DMS 273 treated with DMSO at 0.1 percent for 48 hours (cell line): ENCODE measurements at places on chromosomes 12 and 14.

GRCh38 chr14:24960816-24961215 lies 89.1 kb downstream of the STXBP6 start:
- DNase-seq, result no peak

DNA sequence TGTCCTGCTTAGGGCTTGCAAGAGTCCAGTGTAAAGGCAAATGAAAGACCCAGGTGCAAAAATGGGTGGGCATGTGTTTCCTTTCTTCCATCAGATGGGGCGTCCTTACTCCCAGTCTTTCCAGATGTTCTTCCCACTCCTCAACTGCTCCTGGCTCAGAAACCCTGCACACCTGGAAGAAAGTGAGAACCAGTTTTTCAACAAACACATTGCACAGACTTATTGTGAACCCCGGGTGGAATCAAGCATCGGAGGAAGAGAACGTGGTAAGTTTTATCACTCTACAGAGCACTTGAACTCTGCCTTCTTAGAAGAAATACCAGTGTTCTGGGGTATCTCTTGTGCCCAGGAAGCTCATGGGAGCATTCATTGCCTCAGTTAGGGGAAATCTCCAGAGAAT lies 93.3 kb downstream of the TMX1 start:
- DNase-seq, result no peak

GRCh38 chr12:87820524-87821202 lies 208.5 kb downstream of the C12orf50 start:
- no peak for DNase-seq

DNA sequence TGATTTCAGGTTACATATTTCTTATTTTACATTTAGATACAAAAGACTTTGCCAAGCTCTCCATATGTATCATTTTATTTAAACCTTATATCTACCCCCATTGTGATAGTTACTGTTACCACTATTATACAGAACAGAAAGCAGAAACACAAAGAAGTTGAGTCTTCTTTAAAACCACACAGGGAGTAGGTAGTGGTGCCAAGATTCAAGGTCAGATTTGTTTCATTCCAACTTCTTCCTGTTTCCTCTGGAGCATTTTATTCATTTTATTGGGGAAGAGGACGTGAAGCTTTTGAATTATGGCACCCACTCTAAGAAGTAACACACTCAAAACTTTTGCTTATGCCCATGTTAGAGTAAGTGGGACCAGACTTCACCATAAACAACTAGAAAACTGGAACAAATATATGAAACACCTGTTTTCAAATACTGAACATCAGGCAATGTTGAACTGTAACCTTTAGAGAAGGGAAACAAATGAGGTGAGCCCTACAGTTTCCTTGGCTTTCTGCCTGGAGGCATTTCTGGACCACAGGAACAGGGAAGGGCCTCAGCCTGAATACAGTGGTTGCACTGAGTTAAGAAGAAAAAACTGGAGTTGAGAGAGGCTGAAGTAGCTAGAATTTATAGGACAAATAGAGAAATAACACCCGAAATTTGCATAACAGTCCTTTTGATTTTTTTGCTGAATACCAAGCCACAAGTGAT lies 160.4 kb upstream of the SSTR1 start:
- no peak for DNase-seq

DNA sequence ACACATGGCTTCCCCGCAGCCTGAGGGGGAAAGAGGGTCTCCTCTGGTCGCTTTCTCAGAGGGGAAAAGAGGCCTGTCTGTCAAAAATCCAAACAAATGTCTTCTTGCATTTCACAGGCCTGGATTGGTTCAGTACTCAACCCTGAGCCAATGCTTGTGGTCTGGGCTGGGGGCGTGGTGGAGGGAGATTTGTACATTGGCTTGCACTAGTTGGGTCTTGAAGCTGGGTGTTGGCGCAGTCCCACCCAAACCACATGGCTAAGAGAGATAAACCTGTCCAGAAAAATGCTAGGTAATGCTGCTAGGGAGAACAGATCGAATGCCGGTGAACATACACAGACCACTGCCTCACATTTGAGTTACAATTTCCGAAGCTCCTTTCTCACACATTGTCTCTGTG lies 461.6 kb downstream of the MED13L start:
- no peak for DNase-seq

DNA sequence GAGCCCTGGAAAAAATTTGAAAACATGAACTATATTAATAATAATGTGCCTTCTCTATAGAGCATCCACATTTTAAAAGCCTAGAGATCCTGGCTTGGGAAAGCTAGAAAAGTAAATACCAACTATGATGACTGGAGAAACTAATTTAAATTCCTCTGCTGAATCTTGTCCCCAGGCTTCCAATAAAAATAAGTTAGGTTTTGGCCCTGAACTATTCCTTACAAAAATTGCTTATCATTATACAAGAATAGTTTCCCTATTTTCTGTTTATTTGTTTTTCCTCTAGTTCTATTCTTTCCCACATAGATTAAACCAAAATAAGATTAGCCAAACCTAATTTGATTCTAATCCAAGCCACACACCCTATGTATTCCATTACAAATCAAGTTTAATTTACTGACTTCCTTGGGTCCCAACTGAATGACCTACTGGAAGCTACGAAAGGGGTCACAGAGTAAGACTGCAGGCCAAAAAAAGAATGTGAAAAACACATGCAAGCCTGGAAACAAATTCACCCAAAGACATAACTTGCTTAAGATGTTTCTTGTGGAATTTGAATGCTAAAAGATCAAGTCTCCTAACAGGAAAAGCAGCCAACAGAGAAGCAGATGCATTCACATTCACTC lies 133.0 kb downstream of the PAWR start:
- DNase-seq, result no peak

- no peak for DNase-seq
These were observed 186.9 kb downstream of the EMP1 start for GRCh38 chr12:13383379-13383778.

DNA sequence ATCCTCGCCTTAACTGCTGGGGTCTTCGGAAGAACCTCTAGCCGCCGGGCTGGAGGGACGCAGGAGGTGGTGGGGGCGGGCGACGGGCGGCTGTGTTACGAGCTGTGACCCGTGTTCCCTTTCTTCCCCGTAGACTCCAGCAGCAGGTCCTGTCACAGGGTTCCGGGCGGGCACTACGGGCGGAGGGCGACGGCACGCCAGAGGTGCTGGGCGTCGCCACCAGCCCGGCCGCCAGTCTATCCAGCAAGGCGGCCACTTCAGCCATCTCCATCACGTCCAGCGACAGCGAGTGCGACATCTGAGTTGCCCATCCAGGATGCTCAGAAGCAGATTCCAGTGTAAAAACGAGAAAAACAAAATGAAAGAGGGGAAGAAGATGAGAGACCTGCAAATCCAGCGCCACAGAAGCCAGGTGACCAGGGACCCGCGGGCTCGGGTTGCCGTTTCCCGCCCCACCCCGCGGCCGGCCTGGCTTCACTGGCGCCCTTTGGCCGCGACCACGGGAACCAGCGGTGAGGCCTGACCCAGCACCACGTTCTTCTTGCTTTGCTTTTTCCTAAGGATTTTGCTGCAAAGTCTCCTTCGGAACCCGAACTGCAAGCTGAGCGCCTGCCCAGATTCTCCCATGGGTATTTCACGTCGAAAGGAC lies 2.1 kb downstream of the SIX6 start:
- DNase-seq, result no peak

DNA sequence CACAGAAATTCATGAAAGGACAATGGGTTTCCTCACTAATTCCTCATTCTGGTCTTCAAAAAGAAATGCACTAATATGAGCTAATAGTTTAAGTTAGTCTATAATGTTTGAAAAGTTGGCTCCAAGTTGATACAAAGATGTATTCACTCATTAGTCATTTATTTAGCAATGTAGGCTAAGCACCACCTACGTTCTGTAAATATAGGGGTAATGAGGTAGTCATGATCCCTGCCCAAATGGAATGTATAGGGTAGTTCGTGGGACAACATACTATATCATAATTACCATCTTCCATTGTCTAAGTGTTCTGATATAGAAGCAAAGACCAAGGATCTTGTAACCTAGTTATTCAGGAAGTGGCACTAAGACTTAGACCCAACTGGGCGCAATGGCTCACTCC lies 86.5 kb downstream of the DIO2 start:
- no peak for DNase-seq

GRCh38 chr12:7096006-7096932 lies 4.0 kb upstream of the C1R start:
- DNase-seq, result no peak

DNA sequence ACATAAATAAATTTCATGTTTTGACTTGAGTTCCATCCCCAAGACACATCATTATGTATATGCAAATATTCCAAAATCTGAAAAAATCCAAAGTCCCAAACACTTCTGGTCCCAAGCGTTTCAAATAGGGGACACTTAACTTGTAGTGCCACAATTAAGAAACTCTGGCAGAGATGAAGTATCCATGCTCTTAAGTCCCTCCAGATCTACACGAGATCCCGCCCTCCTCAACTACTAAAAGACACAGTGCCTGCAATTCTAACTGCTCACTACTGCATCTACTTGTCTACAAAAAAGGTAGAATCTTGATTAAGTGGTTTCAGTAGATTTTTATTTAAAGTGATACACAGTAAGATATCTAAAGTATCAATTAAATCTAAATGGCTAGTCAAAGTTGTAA lies 97.0 kb downstream of the MED13L start:
- DNase-seq, result no peak

DNA sequence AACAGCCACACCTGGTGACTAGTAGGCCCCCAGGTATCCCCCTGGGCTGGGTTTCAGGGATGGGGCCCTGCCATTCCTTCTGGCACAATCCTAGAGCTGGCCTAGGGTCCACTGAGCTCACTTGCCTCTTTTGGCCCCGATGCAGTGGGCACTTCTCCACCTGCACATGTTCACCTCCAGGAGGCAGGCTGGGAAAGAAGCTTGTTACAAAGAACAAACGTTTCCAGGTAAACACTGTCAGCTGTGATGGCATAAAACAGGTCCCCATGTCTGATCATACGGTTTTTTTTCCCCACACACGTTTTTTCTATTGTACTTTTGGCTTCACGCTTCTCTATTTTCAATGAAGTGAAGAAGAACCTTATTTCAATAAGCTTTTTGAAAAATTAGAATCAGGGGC lies 15.8 kb upstream of the HVCN1 start:
- DNase-seq, result no peak

- no peak for DNase-seq
These were observed 79.5 kb downstream of the FAR2 start for GRCh38 chr12:29228474-29229157.

GRCh38 chr14:38316922-38317321 lies 61.0 kb upstream of the CLEC14A start:
- DNase-seq, result no peak

DNA sequence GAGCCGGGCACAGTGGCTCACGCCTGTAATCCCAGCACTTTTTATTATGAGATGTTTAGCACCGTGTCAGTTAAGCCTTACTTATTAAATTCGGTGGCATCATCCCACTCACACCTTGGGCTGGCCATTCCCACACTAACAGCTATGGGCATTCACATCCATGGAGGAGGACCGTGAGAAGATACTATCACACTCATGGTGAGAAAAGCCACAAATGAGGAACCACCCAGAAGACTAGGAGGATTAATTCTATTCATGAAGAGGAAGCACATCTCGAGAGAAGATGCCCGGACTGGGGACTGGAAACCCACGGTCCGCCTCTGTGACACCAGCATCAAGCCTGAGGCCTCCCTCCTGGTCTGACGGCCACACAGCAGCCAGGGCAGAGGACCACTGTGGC lies 4.9 kb downstream of the CDC42BPB start:
- no peak for DNase-seq

DNA sequence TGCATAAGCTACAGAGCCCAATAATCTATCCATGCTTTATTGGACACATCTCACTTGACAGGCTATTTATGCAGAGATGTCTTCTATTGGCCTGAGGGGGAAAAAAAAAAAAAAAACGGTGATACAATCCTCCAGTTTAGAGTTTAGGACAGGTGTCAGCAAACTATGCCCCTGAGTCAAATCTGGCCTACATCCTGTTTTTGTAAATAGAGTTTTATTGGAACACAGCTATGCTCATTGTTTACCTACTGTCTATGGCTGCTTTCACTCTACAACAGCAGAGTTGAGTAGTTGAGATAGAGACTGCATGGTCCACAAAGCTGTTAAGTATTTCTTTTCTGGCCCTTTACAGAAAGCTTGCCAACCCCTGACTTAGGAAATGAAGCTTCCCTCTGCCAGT lies 403.1 kb downstream of the C12orf75 start:
- no peak for DNase-seq

DNA sequence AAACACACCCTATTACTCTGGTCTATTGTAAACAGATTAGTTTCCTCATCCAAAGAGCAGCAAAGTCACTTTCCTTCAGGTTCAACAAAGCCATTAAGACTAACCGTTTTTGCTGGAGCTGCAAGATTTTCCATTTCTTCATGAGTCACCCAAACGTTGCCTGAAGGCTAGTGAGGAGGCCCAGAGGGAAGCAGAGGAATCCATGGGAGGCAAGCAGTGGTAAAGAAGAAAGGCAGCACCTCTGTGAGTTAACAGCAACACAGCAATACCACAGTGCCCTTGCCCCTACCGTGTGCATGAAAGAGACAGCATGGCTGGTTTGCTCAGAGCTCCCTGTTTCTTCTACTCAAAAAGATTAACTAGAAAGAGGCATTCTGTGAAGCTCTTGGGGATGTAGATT lies 206.3 kb downstream of the ACSS3 start:
- DNase-seq, result no peak
